ENCODE measurements at places on chromosomes 2 and 18.

DNA sequence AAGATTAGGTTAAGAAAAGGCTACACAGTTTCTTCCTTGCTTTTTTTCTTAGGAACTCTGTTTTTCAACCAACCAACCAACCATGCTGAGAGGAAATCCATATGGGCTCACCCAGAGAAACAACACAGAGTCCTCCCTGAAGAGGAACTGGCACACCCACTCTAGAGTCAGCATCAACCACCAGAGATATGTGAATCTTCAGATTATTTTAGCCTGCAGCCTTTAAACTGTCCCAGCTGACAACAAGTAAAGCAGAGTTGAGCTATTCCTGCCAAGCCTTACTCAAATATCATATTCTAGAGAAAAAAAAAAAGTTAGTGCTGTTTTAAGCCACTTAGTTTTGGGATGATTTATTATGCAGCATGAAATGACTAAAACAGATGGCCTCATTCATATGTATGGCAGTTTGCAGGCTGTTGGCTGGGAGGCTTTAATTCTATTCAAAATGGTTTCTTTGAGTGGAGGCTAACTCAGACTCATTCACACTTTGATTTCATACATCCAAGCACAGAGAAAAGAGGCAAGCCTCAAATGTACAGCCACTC lies 1637.7 kb upstream of the LRRTM1 start:
- DNase-seq: no peak

- no peak for DNase-seq
These were observed 318.6 kb upstream of the NT5C1B start for GRCh38 chr2:18907937-18908336.

GRCh38 chr18:49878567-49879270 lies 65.4 kb upstream of the ACAA2 start:
- no peak for DNase-seq

GRCh38 chr2:67918471-67918870 lies 144.3 kb downstream of the C1D start:
- DNase-seq: no peak

GRCh38 chr2:100247256-100248043 lies 74.9 kb downstream of the LONRF2 start:
- DNase-seq: no peak

GRCh38 chr2:98376996-98377395 lies 30.7 kb downstream of the CNGA3 start:
- no peak for DNase-seq

DNA sequence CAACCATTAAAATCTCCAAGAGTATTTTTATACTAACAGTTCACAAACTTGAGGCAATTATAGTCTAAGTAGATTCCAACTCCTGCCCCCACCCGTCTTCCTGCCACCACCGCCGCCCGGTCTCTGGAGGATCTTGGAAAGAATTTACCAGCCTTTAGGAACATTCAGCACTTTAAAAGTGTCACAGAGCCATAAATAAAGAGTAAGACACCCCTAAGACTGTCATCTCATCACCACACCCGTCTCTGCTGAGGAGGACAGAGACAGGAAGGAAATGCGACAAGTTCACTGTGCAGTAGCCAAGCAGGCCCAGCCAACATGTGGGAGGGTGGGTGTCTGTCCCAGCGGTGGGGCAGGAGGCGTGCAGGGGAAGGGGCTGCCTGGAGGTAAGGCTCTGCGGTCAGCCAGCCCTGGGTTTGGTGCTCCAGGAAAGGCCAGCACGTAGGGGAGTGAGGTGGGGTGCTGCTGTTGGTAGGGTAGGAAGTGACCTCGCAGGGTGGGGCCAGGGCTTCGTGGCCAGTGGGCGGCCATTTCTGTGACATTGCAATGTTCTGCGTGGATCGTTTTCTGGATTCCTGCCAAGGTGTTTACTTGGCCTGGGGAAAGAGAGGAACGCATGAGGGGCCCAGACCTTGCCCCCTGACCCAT lies 111.6 kb downstream of the FAM210A start:
- DNase-seq: no peak

DNA sequence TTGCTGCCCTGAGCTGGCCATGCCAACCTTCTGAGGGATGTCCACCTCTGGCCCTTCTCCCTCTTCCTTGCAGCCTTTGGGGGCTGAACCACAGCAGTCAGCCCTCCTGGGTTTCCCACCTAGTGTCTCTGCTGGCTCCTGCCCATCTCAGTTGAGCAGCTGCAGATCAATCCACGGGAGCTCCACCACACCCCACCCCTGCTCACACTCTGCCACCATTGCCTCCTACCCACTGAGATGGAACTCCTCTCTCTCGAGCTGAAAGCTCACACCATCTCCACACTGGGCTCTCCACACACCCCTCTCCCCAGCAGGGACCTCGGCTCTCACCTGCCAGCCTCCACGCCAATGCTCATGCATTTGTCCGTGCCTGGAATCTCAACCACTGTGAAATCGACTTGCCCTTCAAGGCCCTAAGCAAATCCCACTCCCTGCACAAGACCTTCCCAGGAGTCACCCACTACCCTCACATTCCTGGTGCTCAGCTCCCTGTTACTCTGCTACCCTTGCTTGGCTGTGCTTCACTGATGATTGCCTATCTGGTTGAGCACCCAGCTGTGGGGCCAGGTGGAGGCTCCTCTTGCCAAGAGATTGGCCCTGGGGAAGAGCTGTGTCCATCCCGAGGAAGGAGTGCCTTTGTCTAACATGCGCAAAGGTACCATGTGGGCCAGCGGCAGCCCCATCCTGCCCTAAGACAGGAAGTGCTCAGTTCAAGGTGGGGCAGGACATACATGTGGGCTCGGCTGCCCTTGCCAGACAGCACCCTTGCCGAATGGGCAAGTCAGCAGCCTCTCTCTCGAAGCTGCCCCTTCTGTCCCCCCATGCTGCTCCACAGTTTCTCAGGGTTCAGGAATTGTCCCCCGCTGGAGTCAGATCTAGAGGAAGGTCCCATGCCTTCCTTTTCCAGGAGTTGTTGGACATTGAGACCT lies 208.7 kb downstream of the CYP26B1 start:
- DNase-seq: no peak

DNA sequence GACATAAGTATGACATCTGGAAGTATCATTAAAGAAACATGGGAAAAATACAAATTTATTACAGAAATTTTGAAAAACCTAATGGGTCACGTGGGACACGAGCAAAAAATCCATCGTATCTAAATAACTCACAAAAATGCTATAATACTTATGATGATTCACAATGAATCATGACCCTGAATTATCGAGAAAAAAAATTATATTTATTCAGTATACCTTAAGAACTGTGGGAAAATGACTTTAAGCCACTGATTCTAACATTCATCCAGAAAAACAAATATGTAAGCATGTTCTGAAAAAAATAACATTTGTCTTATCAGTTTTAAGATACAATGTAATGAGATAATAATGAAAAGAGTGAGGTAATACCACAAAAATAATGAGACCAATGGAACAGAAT lies 51.8 kb downstream of the ZNF385B start:
- DNase-seq: no peak

DNA sequence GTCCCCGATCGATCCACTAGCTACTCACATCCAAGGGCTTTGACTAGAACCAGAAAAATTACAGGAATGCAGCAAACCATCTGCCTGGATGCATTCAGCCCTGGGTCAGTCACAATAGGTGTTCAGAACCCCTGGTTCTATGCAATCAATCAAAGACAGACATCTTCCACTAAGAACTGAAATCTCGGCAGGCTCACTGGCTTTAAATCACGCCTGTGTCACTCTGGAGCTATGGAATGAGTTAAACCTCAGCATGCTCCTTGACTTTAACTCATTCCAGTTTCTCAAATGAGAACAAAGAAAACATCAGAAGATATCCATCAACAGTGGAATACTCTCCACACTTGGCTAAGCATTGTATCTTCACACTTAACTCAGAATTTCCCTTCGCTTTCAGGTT lies 68.1 kb upstream of the SPTBN1 start:
- no peak for DNase-seq

DNA sequence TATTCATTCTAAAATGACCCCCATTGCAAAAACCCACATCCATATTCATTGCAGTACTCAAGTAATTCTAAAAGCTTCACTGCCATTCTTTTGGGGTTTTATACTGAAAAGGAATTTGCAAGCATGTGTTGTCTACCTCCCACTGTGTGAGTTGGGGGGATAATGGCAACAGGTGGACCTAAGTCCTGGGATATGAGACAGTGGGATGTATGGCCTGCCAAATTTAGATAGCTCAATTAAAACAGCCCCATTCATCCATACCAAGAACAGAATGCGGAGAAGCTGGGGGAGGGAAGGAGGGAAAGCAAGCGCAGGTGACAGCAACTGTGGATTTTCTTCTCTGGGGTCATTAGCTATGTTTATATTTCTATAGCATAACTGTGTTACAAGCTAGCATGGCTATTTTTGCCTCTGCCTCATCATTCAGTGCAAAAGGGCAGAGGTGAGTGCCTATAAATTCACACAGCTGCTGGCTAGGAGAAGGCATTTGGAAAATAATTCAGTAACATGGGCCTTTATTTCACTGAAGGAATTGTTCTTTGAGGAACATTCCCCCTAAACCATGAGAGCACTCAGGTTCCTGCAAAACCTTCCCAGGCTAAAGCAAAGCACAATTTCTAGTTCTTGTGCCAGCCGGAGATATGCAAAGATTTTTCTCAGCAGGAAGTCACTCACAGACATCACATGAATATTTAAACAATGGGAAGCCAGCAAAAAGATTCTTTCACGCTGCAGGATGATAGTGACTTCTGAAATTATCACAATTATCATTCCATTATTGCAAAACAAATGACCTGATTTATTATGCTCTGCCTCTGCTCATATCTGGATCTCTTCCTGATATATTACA lies 393.9 kb upstream of the ACVR2A start:
- no peak for DNase-seq

DNA sequence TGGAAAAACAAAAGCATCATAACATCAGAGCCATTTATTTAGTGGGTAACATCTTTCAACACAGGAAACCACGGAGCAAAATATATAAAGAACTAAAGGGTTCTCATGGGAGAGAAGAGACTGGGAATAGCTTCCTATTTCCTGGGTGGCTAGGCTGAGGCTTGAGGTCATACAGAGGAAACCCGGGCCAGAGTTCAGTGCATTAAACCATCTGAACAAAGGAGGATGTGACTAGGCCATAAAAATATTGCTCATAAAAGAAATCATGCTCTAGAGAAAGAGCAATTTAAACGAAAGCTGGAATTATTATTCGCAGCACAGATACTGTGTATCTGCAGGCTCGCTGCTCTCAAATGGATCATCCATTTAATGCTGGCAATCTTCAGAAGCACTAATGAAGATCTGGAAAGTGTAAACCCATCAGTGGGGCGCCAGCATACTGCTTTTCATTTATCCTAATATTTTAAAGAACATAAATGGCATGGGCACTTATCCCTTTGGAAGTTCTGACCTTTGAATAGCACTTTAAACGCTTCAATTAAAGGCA lies 83.3 kb downstream of the GALNT14 start:
- DNase-seq: no peak

GRCh38 chr2:222450021-222450420 lies 25.7 kb downstream of the SGPP2 start:
- DNase-seq: no peak

DNA sequence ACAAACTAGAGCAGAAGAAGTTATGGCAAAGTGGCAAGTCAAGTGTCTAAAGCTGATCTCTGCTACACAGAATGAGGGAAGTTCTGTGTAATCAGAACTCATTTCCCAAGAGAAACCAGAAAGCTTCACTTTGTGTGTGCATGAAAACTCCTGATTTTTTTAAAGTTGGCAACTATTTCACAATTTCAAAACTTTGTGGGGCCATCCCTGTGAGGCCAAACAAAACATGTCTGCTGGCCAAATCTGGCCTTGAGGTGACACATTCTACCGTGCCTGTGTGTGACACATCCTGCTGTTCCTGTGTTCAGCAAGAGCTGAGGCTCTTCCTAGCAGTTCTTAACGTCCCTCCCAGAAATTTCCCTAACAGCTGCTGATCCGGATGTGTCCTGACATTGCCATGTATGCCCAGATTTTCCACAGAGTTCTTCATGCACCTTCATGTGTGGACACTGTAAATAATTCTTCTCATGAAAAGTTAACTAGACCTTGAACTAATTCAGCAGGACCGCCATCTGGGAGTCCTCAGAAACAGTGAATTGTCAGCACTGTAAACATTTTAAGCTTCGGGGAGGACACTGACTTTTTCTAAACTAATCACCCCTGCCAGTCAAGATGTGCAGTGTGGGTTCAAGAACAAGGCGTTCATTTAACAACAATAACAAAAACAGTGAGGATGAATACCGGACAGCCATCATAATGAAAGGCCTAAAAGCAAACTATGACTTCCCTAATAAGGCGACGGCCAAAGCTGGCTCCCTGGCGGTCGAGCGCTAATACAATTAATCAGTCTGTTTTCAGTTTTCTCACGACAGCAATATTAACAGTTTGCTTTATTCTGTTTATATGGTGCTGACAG lies 99.0 kb downstream of the PLEKHM3 start:
- peak; percentile 58 for DNase-seq

GRCh38 chr2:4140281-4140970 lies 437.1 kb downstream of the DCDC2C start:
- DNase-seq: peak; percentile 11

DNA sequence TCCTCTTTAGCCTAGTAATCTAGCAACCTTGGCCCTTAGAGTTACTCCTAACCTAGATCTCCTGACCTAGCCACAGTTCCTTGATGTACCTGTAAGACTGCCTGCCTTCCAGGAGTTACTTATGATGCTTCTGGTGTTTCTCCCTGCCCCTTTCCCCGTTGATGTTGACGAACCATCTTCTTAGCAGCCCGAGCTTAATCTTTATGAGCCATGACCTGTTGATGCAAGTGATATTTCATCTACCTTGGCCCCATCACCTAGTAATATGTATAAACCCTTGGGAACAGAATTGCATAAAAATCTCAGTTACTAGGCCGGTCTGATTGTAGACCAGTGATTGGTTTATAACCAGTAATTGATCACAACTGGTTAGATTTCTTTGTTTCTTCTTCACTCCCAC lies 2.7 kb downstream of the IMPACT start:
- no peak for DNase-seq

DNA sequence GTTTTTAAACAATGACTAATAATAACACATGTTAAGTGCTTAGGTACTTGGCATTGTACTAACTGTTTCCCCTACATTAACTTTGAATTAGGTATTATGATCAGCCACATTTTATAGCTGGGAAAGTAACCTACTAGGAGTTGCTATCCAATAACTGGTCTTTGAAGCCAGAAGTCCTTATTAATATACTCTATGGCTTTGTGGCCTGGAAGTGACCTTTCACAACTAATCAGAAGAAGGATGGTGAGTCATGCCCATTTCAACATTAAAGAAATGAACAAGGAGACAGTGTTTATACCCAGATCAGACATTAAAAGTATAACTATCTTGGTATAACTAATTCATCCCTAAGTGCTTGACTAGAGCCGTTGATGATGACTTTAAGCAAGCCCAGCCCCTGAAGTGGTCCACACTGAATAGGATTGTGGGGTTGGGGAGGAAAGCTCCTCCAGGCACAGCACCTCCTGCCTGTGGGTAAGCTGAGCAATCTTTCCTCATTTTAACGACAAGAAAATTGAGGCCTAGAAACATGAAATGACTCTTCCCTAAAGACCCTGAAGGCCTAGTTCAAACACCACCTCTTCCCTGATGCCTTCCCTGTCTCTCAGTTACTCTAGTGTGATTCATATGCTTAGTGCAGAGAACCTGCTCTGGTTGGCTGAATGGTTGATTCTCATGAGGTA lies 71.6 kb upstream of the RFX8 start:
- no peak for DNase-seq

Data from DMS153 (cell line).